ENCODE measurements at places on chromosomes 1 and 21.
A peak's percentile ranks its signal among the peaks of the same experiment; 100 is the strongest.

- DNase-seq = no peak
Measured at GRCh38 chr1:108830119-108831008, 26.5 kb downstream of the AKNAD1 start.

GRCh38 chr1:77434967-77435366 lies 153.1 kb downstream of the AK5 start:
- DNase-seq = no peak

DNA sequence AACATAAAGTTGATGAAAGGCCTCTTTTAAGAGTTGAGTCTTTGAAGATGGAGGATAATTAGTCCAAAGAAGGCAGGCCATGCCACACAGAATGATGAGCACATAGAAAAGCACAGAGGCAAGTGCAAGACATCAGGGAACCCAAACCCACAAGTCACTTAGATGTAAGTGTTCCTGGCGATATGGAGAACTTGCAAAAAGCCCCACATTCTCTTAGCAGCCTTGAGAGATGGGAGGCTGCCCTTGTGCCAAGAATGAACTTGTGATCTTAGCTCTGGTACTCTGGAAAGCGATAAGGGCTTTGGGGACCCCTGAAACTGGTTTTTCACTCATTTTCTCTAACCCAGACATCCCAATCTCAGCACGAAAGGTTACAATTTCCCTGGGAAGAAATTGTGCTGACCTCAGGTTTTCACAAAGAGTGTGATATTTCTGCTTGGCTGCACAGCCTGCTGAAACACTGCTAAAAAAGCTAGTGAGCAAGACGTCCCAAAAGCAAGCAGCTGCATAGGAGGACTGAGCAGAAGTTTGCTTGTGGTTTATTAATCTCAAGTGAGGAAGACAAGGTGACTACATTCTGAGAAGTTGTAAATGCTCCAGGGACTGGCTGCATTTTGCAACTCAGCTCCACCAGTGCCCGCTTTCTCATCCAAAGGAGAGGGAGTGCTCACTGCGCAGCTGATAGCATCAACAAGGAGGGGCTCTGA lies 496.9 kb upstream of the CAMK1G start:
- DNase-seq = no peak

DNA sequence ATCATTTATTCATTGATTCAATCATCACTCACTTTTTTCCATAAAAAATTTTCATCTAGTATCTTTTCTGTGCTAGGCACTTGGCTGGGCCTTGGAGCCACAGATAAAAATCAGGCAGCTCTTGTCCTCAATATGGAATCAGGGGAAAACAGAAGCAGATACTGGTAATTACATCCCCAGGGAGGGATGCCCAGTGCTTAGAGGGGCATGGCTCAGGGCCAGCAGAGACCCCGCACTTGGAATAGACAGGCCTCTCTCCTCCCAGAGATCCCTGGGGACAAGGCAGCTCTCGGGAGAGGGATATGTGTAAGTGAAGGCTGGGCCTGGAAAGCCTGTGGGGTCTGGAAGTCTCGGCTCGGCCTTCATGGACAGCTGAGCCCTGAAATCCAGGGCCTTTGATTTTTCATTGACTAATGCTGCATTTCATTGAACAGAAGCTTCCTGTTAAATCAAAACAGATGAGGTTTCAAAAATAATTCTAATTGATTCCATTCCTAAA lies 180.4 kb downstream of the FOXD2 start:
- no peak for DNase-seq

DNA sequence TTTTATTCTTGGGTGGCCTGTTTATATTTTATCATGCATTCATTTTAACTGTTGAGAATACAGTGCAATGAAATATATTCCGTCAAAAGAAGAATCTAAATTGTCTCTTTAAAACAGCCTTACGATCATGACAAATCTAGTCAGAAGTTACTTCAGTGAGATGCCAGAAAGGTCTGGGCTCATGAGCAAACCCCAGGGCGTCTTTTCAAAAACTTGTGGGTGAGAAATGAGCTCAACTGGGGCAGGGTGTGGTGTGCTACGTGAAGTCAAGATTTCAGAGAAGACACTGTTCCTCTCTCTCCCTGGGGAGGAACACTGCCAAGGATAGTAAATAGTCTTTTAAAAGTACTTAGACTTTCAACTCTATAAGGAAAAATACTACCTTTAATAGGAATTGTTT lies 13.4 kb upstream of the UAP1 start:
- DNase-seq = no peak

DNA sequence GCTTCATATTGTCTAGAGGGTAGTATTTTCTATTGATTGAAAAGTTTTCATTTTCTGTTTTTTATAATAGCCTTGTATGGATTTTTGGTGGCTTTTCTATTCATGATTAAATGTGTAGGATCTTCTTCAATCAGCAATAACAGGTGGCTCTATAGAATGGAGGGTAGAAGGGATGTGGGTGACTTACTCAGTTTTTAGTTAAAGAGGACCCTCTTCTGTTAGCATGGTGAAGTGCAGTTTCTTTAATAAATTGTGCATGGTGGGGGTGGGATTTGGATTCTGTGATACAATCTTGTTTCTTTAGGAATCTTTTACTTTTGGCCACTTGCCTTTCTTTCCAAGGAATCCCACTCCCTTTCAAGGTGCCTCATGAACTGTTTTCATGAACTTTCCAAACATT lies 64.7 kb downstream of the SLC35A3 start:
- DNase-seq = peak; percentile 55

- no peak for DNase-seq
Measured at GRCh38 chr21:22352088-22352487, 1353.9 kb downstream of the NCAM2 start.

DNA sequence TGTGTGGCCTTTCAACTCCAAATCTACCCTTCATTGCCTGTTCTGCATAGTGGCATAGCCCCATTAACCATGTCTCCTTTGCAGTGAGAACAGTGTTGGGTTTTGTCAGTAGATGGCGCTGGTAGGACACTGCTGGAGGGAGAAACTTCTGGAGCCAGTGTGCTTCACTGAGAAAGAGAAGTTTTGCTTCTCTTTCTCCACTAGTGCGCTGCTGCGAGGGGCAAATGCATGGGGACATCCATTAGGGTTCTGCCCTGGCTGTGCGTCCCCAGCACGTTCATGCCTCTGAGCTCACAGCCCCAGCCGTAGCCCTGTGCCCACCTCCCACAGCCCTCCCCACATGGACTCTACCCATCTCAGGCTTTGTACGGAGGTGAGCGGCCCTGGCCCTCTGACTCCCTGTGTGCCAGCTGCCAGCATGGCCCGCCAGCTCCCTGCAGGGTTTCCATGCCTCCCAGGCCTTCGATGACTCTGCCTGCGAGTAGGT lies 53.1 kb downstream of the RIMS3 start:
- peak; percentile 82 for DNase-seq

GRCh38 chr21:44933199-44933917 lies 6.5 kb upstream of the SLX9 start:
- no peak for DNase-seq

GRCh38 chr1:243438815-243439214 lies 183.0 kb downstream of the SDCCAG8 start:
- no peak for DNase-seq

GRCh38 chr1:218462116-218462515 lies 117.0 kb downstream of the TGFB2 start:
- no peak for DNase-seq

GRCh38 chr1:108699375-108700332 lies 7.5 kb downstream of the PRPF38B start:
- DNase-seq = no peak

GRCh38 chr1:117632269-117633067 lies 26.6 kb downstream of the TENT5C start:
- DNase-seq = peak; percentile 83

DNA sequence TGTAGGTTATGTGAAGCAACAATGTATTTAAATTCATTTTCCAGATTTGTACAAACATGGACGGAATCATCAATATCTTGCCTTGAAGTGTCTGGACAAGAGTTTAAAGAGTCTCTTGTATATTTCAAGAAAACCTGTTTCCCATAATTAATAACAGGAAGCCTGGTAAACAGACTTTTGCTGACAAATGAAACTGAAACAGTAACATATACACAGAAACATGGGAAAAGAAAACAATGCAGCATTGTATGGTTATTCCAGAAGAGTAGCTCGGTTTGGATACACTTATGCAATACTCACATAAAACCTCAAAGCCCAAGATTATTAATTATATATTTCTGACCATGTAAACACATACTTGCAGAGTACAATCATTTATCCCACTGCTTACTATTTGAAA lies 265.5 kb downstream of the PTPRC start:
- no peak for DNase-seq

DNA sequence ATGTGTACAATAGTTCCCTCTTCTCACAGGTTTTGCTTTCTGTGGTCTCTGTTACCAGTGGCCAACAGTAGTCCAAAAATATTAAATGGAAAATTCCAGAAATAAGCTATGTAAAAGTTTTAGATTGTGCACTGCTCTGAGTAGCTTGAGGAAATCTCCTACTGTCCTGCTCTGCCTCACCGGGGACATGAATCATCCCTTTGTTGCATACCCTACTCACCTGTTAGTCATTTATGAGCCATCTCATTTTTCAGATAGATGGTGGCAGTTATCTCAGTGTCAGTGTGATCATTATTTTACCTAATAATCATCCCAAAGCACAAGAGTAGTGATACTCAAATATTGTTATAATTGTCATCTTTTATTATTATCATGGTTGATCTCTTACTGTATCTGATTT lies 688.1 kb downstream of the PLA2G4A start:
- DNase-seq = no peak

DNA sequence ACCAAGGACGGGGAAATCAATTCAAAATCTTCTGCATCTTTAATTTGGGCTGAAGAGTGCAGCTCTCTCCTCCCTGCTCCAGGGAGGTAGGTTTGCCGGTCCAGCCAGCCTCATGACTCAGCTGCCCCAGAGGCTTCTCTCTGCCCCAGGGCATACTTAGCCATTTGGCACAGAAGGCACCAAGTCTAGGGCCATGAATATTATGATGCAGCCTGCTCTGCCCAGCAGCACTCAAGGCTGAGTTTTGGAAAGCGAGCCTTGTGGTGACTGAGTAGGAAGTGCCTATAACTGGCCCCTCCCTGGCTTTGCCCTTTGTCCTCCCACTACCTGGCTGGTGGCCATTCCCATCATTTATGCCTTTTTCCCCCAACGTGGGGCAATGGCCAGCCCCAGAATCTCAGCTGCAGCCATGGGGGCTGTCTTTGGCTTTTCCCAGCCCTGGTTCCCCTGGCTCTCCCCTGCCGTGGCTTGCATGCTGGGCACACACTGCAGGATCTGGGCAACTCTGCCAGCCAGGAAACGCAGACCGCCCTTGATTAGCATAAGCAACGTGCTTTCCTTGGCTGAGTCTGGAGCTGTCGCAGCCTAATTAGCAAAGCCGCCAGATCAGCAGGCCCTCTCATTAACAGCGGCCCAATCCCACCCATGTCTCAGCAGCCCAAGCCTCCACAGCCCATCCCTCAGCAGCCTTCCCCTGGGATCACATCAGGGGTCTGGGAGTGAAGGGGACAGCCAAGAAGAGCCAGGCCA lies 258.6 kb upstream of the TMEM51 start:
- DNase-seq = no peak

GRCh38 chr1:3463013-3463385 lies 8.5 kb downstream of the ARHGEF16 start:
- no peak for DNase-seq

- DNase-seq = no peak
Measured at GRCh38 chr1:19219451-19219850, 9.4 kb upstream of the UBR4 start.

DNA sequence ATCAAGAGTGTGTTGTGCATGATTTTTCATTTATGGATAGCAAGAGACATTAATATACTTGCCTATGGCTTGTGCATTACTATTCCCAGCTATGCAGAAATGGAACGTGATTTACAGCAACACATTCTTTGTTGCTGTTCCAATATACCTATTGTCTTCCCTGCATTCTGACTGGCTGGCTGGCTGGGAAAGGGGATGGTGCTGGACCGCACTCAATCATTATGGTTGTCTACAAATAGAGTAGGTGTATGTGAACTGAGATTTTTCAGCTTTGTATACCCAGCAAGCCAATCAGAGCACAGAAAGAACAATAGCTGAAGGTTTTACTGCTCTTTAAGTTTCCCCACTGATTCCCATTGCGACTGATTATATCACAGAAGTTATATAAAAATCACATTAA lies 167.5 kb downstream of the ATG4C start:
- no peak for DNase-seq

DNA sequence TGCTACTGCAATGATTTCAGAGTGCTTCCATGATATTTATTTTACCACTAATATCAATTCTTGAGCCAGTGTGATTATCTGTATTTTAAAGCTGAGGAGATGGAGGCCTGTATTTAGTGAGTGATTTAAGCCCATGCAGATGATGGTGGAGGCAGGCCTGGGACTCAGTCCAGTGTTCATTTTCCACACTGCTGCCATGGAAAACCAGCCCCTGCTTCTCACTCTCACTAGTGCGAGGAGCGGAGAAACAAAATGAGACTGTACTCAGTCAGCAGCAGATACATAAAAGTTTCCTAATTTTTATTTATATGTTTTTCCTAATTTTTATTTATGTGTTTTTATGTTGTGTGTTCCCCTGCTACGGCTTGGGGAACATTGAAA lies 32.8 kb downstream of the LRRC8B start:
- DNase-seq = no peak

DNA sequence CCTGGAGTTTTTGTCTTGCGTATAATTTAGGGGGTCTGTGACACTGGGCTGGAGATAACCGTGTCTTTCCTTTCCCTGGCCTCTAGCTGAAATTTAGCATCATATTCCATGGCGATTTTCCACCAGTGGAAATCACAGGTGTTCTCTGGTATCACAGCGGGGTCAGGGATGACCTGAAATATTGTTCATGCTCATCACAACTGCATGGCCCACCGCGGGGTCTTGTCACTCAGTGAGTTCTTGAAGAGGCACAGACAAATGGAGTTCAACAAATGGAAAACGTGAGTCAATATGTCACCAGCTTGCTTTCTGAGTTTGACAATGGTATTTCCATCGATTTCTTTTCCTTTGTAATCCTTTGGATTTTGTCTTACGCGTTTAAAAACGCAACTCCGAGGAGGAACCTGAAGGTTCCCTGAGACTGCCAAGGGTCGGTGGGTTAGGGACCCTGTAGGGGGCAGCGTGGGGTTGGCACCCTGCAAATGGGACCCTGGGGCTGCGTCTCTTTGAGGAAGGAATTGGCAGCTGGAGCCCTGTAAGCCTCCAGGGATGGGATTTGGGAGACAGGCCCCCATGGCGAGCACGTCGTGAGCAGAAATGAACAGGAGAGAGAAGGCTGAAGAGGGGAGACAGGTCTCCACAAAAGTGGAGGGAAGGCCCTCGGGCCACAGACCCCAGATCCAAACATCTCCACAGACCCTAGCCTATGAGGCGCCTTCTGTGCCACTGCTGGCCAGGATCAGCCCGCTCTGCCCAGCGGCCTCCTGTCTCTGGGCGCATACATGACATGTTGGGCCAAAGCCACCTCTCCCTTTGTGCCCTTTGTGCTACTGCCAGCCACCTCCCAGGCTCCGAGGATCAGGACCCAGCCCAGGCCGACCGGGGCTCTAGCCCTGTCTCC lies 32.1 kb upstream of the RUNX3 start:
- no peak for DNase-seq

GRCh38 chr1:54127594-54128300 lies 25.1 kb downstream of the CDCP2 start:
- no peak for DNase-seq
